ENCODE measurements at places on chromosomes 16 and 17.

DNA sequence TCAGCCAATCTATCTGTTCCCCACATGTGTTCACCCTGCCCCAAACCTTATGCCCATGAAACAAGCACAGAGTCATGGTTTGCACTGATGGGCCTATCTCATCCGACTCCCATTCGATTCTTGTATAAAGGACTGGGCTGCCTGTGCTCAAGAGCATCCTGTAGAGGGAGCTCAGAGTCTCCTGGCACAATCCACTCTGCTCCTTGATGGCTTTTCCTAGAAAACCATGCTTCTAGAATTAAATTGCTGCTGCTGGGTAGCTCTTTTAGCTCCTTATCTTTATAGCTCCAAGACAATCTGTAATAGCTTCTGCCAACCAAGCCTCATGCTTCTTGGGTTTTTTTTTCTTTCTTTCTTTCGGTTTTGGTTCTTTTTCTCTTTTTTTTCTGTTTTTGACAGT lies 9.7 kb downstream of the ZNF19 start:
- no peak for DNase-seq

- peak; percentile 76 for DNase-seq
Observed at GRCh38 chr16:89217388-89218191, at the start of gene ZNF778. TSS of gene ZNF778 (plus strand) at chr16:89217703. CDS start at chr16:89221128, 3,425 bp downstream.

DNA sequence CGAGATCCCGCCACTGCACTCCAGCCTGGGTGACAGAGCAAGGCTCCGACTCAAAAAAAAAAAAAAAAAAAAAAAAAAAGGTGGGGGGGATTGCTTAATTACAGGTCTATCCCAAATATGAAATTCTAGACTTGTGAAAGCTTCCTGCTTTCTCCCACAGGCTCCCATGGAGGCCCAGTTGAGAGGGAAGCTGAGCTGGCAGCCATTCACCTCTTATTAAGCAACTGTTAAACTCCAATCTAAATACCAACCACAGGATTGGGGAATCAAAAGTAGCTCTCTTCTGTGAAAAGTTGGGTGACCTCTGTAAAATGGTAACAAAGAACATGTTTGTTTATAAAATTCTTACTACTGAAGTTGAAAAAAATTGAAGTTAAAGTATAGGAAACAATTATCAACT lies 45.8 kb upstream of the STAC2 start:
- DNase-seq = no peak

DNA sequence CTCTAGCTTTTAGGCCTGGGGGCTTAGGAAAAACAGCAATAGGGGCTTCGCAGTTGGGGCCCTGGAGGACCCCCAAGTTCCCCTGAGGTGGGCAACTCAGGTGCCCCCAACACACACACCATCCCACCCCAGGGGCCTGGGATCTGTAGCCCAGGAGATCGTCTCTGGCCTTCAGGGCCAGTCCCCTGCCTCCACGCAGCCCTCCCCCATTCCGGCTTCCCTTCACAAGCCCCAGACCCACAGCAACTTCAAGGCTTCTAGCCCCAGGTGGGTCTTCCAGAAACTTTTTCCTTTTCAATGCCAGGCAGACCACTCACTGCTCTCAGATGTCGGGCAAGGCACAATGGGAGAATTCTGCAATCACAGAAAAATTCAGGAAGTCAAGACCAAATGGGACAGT lies 79.4 kb downstream of the C16orf78 start:
- no peak for DNase-seq

GRCh38 chr17:77618731-77619130 lies 339.8 kb upstream of the TNRC6C start:
- DNase-seq = no peak

- no peak for DNase-seq
Observed at GRCh38 chr17:15038656-15039055, 226.5 kb downstream of the PMP22 start.

GRCh38 chr16:85104821-85105391 lies 7.4 kb downstream of the CIBAR2 start:
- DNase-seq = no peak

- no peak for DNase-seq
Observed at GRCh38 chr16:28188085-28188916, 23.5 kb downstream of the XPO6 start.

GRCh38 chr17:39562976-39563375 lies 44.7 kb downstream of the NEUROD2 start:
- DNase-seq = no peak

- DNase-seq = no peak
Observed at GRCh38 chr16:56921571-56921970, 10.4 kb upstream of the HERPUD1 start.

DNA sequence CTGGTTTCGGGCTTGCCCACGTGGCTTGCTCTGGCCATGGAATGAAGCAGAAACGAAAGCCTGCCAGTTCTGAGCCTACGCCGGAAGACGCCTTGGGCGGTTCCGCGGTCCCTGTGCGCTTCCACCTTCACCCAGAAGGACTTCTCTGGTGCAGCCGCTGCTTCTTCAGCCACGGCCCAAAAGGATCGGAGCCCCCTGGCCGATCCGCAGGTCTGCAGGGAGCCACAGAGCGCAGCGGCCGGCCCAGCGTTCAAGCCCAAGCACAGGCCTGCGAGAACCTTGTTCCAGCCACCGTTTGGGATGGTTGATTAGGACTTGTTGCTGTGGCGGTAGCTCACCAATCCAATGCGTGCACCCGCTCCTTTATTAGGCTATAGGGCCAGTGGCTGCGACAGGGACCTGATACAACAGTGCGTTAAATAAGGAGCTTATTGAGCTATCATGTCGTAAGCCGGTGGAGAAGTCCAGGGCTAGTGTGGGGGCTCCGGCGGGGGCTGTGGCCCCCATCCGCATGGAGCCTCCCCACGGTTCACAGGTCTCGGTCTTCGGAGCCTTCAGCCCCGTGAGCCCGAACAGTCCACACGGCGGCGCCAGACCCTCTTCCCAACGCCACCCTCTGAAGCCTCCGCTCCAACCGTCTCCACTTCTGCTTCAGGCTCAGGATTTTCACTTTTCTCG lies 10.2 kb upstream of the MPP2 start:
- peak; percentile 41 for DNase-seq

DNA sequence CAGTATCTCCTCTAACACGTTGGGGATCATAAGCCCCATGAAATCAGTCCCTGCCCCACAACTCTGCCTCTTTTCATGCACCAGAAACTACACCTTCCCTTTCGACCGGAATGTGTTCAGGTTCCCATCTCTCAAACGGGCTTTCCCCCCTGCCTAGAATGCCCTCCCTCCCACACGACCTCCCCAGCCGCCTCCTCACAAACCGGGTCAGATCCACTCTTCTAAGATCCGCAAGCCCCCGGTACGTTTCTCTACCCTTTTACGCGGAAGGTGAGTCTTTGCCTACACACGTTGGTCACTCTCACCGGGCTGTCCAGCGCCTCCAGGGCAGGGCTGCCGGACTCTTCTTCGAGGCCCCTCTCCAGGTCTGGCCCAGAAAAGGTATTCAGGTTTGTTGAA lies 708 bp downstream of the DHX33 start:
- no peak for DNase-seq

DNA sequence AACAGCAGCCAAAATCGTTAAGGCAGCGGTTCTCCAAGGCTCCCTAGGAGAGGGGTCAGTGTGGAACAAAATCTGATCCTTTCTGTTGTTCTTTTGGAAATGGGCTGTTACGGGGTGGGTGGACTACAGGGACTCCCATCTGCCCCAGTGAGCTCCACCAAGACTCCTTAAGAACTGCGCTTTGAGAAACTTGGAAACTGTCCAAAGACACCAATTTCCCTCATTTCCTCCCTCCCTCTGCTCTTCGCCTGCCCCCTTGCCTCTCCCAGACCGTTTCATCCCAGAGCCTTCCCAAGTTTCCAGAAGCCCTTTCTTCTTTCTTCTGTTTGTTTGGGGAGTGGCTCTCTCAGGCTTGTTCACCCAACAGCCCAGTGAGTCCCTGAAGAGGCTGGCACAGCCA lies 205.4 kb downstream of the COPRS start:
- no peak for DNase-seq

- DNase-seq = no peak
Observed at GRCh38 chr16:56691885-56692284, 9.6 kb downstream of the MT1X start.

DNA sequence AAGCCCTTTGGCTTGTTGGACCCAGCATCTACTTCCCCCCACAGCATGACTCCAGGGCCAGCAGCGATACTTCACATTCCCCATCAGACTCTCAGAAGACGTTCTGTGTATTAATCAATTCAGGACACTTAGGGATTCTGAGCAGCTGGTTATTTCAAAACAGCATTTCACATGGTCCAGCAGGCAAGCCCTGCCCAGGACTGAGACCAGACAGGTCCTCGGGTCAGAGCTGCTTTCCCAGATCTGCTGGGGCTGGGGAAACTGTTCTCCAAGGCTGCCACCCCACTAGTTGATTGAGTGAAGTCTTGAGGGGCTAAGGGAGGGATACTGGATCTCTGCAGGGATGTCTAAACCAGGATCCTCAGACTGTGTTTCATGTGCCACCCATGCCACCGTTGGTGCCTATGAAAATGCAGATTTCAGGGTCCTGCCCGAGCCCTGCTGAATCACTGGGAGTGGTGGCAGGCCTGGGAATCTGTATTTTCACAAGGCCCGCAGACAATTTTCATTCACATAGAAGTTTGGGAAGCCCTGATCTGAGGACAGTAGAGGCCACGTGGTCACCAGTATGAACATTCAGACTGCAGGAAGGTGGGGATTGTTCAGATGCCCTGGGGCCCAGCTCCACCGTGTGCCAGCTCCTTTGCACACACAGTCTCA lies 40.6 kb upstream of the CDH5 start:
- DNase-seq = no peak

- no peak for DNase-seq
Observed at GRCh38 chr17:18946536-18946935, 5.4 kb upstream of the SLC5A10 start.

DNA sequence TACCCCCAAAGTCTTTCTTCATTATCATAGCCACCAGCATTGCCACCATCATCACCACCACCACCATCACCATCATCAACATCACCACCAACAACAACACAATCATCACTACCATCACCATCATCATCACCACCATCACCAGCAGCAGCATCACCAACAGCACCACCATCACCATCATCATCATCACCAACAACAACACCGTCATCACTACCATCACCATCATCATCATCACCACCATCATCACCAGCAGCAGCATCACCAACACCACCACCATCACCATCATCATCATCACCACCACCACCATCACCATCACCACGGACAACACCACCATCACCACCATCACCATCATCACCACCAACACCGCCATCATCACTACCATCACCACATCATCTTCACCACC lies 500 bp upstream of the TMEM114 start:
- no peak for DNase-seq

DNA sequence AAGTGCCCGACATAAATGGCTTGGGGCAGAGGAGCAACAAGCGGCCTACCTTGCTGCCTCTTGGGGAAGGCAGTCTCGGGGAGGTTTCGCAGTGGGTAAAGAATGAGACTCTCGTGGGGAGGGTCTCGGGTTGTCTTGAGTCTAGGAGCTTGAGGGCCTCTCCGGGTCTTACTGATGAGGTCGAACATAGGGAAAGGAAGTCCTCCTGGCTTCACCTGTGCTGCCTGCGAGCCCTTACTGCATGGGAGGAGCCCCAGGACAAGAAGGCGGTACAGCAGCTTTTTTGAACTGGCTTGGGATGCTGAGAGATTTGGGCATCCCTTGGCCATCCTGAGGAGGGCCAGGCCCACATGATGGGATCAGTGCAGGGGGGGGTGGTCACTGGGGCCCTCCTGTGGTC lies 71.4 kb downstream of the SPECC1 start:
- no peak for DNase-seq

DNA sequence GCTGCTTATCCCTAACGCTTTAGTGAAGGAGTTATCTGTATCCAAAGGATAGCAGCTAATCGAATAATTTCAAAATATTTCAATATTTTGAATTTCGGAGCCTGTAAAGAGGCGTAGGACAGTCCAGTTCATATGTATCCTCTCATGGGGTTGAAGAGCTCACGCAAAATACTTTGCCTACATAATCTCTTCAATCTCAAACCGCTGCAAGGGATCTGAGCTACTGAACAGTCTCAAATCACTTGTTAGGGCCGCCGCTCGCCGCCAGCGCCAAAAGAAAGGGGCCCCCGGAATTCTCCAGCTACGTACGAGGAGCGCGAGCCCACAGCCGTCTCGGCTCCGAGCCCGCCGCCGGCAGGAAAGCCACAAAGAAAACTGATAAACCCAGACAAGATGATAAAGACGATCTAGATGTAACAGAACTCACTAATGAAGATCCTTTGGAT lies 601 bp upstream of the RFWD3 start:
- DNase-seq = peak; percentile 6

DNA sequence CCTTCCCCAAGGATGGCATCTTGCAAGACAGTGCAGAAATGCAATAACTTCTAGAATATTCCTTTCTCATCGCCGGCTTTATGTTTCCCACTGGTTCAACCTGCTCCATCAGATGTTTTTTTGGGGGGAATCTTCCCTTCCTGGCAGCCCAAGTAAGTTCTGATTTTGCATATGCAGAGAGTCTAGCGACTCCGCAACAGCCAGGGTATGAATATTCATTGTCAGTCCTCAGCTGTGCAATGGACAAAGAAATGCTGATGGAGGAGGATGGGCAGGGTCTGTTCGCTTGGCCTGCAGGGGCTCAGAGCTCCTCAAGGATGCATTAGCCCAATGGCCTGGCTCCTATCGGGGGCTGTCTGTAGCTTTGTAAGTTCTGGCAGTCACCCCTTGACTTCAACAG lies 358.8 kb upstream of the CCL2 start:
- DNase-seq = no peak

DNA sequence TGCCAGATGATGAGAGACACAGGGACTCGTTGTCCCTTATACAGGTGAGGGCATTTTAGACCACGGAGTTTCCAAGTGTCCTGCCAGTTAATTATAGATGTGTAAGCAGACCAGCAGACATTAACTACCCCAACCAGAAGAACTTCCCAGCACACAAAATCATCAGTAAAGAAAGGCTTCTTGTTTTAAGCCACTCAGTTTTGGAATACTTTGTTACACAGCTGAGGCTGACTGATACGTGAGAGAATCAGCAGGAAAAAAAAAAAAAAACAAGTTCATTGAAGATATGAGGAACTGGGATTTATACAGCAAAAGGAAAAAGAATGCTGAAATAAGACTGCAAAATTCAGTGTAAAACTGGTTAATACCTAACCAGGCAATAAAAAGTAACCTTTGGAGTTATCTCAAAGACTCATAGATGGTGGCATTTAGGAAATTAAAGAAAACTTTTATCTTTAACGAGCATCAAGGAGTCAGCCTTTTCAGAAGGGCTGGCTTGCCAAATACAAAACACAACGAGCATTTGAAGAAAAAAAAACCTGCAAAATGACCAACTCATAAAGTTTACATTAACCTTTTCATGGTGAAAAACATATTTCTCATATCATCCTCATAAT lies 28.1 kb downstream of the TMEM238L start:
- no peak for DNase-seq

DNA sequence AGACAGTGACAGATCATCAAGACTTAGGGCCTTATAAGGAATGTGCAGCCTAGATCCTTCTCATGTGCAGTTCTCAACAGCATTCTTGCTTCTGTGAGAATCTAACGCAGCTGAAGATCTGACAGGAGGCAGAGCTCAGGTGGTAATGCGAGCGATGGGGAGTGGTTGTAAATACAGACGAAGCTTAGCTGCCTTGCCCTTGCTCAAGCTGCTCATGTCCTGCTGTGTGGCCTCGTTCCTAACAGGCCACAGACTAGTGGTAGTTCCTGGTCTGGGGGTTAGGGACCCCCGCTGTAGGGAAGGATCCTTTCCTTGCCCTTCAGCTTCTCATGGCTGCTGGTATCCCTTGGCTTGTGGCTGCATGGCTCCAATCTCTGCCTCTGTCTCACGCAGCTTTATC lies 10.3 kb upstream of the NTN1 start:
- no peak for DNase-seq
